Activated CD4-positive, alpha-beta T cell treated with anti-CD3 and anti-CD28 coated beads for 48 hours (primary cell): ENCODE measurements at places on chromosomes 6 and 20.

GRCh38 chr20:59515013-59515905 is 89.1 kb upstream of the PHACTR3 start:
- DNase-seq = peak; percentile 53

- no peak for DNase-seq
These were observed 1.1 kb upstream of the PHACTR1 start for GRCh38 chr6:12715437-12715836.

- no peak for DNase-seq
These were observed 19.9 kb downstream of the MCM8 start for GRCh38 chr20:5970381-5970780.

DNA sequence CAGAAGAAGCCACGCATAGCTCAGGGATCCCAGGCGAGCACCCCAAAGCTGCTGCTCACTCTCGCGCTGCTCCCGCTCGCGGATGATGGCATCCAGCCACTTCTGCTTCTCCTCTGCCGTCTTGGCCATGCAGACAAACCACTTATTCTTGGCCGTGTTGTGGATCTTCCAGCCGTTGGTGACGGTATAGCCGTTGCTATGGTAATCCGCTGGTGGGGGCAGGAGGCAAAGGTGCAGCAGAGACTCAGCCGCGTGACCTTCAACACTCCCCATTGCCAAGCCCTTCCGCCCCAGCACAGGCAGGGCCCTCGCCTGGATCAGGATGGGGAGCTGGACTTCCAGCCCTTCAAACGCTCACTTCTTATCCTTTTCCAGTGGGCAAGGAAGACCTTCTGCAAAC is 136.9 kb downstream of the PREX1 start:
- no peak for DNase-seq

DNA sequence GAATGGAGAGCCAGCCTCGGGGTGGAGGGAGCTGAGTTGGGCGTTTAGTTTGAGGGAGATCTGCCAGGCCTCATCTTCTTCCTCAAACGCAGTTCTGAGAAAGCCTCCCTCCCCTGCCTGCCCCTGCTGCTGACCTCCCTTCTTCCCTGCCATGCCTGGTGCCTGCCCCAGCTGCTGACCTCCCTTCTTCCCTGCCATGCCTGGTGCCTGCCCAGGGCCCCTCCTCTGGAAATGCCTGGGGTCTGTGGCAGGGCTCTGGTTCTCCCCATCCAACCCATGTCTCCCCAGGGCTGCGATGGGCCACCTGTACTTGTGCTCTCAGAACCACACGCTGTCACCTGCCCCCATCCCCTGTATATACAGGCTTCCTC is 114.6 kb downstream of the VEGFA start:
- DNase-seq = no peak

DNA sequence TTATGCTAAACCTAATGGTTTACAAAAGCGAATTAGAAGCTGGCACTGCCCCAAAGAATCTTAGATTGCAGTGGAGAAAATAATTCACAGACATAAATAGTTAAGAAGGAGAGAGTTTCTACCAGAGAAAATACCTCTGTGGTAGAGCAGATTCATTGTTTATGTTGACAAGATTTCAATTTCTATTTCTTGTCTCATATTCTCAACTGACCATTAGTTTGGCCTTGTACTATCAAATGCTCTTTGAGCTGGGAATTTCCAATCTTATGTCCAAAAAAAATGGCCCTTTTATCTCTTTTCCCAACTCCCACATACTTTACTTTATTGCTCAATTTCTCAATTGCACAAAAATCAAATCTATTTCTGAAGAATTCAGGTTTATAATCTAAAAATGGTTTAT is 804.1 kb upstream of the CITED2 start:
- DNase-seq = no peak

DNA sequence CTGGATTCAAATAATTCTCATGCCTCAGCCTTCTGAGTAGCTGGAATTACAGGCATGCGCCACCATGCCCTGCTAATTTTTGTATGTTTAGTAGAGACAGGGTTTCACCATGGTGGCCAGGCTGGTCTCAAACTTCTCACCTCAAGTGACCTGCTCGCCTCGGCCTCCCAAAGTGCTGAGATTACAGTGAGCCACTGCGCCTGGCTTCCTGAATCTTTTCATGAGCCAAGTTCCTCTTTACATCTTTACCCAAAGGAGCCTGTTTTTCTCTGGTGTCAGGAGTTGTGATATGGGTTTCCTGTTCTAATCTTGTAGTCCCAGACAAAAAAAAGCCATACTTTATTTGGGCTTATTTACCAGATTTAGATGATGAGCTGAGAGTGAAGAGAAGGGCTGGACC is 34.4 kb downstream of the PCNA start:
- no peak for DNase-seq

DNA sequence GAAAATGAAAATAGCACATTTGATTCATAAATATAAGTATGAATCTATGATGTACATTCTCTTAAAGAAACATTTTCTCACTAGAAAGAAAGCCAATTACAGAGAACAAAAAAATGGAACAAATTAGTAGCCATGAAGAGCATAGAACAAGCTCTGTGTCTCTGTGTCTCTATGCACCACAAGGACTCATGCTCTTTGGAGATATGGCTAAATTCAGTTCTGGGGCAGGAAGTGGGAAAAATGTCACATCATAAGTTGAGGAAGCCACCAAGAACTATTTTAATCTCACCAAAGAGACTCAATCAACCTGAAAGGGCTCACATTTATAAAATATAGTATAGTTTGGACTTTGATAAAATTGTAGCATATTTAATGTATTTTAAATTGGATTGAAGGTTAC is 1259.8 kb upstream of the GJE1 start:
- DNase-seq = no peak

DNA sequence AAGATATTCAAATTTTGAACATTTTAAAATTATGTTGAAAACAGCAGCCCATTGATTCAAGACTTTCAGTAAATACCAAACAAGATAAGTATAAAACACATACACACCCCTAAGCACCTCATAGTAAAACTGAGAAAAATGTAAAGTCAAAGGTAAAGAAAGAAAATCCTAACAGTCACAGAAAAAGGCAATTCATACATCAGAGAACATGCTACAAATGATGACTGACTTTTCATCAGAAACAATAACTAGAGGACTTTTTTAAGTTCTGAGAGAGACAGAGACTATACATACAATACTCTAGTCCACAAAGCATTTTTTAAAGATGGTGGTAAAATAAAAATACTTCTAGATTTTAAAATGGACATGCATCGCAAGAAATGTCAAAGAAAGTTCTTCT is 111.0 kb downstream of the PFDN4 start:
- no peak for DNase-seq

- DNase-seq = no peak
These were observed 73.6 kb downstream of the BCAS1 start for GRCh38 chr20:53996584-53997486.

DNA sequence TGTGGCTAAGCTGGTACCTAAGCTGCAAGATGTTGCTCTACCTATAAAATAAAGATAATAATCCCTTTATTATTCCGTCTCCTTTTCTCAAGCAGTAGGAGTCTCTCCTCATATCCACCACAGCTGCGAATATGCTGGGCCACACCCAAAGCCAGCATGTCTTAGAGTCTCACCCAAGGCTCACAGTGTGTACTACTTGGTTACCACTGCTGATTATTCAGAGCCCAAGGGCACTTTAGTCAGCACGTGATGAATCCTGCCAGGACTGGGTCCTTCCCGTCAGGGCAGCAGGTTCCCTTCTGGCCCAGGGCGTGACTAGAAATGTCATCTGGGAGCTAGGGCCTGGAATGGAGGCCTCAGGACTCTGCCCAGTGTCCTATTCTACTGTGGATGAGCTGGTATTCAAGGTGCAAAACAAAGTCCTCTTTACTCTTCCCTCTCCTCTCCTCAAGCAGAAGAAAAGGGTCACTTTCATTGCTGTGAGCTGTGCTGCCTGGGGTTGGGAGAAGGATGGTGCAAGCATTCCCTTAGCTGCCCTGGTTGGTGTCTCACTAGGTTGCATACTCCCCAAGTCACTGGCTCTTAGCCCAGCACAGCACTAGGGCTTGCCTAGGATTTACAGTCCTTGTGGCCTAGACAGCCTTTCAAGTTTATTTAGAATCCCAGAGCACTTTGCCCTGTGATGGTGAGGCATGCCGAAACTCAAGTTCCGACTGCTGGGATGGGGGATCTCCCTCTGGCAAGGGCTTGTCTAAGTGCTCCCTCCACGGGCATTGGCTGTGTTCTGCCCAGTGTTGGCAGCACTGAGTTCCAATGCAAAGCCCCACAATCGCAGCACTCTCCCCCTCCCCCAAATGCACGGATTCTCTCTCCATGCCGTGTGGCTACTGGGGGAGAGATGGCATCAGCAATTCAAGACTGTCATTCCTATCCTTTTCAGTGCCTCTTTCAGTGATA is 320.2 kb downstream of the BTBD9 start:
- DNase-seq = no peak

DNA sequence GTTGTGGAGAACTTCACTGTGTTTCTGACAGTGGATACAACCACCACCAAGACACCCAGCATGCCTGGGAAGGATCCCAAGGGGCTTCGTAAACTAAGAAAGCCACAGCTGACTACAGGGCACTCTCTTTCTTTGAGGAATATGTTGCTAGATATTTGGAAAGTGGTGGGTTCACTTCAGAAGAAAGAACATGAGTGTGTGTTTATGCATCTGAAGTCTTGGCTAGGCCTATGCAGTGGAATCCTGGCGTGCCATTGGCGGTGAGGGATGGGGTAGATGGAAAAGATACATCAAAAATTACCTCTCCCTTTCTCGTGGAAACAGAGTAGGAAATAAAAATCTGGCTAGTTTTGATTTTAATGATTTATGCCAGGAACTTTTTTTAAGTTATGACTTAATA is 187.7 kb downstream of the PDE7B start:
- no peak for DNase-seq

- DNase-seq = no peak
These were observed 32.7 kb downstream of the CENPW start for GRCh38 chr6:126372626-126373025.

DNA sequence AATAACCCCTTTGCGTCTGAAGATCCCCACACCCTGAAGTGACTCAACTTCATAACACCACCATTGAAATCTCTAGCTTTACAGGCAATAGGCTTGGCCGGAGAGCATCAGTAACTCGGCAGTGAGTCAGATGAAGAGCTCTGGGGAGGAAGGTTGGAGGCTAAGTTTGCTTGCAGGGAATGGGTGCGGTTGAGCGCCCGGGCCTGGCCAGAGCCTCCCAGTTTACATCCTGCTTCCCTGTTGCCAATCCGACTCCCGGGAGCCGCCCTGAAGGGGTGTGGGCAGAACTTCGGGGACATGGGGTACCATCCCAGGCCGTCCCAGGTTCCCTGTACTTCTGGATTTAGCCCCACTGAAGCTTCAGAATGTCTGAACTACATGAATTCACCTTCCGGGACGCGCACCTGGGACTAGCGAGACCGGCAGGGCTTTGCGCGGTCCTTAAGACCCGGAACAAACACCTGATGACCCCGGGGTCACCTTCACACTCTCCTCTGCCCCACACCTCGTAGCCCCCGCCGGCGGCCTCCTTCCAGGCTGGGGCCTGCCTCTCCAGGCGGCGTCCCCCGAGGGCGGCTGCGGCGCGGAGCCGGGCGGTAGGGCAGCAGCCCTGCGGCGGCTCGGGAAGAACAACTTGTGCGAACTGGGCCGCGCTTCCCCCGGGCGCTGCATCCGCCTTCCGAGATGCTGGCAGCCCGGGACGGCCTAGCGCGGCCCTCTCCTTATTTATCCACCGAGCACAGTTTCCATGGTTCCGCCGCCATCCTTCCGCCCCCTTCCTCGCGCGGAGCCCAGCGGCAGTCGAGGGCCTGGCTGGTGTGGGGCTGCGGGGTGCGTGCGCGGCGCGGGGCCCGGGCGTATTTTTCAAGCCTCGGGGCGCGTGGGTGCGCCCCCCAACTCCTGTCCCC is 56.6 kb upstream of the RREB1 start:
- peak; percentile 44 for DNase-seq

GRCh38 chr6:11774426-11774825 is 4.2 kb downstream of the ADTRP start:
- no peak for DNase-seq

GRCh38 chr20:460180-460579 is 2.2 kb downstream of the TBC1D20 start:
- no peak for DNase-seq

DNA sequence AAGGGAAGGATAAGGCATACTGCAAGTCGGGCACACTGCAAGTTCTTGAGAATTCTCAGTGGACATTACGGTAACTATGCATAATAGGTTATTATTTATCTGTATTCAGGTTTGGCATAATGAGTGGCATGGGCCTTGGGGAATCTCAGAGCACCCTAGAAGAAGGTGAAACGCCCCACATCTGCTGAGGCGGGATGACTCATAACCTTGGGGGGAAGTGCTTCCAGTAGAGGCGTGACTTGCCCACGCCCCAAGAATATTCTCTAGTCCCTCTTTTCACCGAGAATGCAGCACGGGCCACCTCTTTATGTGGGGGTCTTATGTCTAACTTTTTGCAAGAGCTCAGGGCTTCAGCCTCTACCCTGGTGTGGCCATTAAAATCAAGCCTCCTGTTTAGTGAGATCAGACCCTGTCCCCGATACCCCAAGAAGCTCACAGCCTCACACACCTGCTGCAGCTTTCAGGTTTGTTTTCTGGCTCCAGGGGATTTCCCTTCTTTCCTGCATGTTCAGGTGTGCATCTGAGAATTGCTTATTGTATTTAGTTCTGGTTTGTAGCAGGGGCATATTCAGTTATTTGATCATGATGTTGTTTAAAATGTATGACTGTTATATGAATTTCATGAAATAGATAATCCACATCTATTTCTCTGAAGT is 19.1 kb downstream of the ZFP64 start:
- DNase-seq = no peak
